RCC 7860 (cell line): ENCODE measurements at places on chromosomes 3 and 15.

- DNase-seq, result no peak
These were observed 2.8 kb upstream of the GNAI2 start for GRCh38 chr3:50233176-50233575.

DNA sequence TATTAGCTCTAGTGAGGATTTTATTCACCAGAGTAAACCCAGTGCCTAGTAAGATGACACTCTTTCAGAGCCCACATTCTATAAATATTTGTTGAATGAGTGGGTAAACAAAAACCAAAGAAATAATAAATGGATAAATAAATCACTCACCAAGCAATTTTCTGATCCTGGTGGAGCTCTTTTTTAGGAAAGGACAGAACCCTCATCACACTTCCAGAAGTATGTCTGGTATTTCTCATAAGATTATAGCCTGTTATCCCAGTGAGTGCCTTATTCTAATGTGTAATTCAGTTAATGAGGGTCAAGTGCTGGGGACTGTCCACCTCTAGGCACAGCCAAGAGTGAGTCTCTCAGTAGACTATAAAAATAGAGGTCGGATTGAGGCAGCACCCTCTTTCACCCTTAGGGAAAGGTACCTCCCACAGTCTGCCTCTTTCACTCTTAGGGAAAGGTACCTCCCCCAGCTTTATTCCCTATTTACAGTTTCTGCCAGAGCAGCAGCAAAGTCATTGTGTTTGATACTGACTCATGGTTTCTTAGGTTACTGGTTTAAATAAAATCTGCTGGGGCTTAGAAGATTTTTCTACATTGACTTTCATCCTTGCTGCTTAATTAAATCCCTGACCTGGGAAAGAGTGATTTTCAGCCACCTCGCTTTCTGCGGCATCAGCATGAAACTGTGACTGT is 145.0 kb downstream of the STAC start:
- peak; percentile 45 for DNase-seq

GRCh38 chr3:60920519-60920918 is 330.7 kb downstream of the FHIT start:
- no peak for DNase-seq

DNA sequence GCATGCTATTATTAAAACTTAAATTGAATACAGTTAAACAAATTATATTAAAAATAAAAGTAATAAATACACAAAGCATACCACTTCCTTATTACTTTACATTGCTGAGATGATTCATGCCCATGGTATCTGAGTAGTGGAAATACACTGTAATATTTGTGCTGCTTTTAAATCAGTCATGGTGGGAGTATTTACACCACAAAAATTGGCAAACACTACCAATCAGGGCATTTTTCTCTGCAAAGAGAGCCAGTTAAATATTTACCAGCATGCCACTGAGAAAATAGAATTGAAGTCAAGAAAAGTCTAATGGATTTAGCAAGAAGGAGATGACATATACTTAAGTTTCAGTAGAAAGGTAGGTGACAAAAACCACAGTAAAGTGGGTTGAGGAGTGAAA is 19.6 kb downstream of the PPARG start:
- DNase-seq, result peak; percentile 91

- DNase-seq, result no peak
These were observed 14.0 kb downstream of the TRIM71 start for GRCh38 chr3:32831791-32832190.

DNA sequence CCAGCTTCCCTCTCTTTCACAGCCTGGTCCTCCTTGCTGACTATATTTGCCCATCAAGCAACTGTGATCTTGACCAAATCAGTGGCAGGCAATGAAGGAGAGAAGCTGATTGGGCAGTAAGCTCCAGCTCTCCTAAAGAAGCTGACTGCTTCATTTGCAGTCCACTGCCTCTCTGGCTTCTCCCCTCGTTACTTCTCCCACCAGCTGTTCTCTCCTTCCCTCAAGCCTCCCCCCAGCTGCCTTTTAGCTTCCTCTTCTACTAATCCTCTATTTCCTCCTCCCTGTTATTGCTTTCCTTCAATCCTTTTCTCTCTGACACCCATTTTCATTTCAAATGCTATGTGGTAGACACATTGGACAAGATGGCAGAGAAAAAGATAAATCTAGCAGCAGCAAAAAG is 474.7 kb upstream of the UBE2E2 start:
- DNase-seq, result no peak

DNA sequence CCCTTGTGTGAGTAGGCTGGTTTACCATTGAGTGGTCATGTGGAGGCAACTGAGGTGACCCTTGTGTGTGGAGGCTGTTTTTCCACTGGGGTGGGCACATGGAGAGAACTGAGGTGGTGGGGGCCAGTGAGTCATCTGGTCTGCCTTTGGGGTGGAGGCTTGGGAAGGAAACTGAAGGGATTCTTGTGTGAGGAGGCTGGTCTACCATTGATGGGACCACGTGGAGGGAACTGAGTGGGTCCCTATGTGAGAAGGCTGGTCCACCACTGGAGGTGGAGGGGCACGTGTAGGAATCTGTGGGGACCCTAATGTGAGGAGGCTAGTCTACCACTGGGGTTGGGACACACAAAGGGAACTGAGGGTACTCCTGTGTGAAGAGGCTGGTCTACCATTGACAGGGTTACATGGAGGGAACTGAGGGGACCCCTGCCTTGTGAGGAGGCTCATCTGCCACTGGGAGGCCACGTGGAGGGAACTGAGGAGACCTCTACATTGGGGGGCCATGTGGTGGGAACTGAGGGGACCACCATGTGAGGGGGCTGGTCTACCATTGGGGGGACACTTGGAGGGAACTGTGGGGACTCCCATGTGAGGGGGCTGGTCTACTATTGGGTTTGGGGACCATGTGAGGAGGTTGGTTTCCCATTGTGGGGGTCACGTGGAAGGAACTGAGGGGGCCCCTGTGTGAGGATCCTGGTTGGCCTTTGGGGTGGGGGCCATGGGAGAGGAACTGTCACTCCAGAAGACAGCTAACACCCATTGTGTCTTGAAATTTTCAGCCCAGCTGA is 164.5 kb downstream of the WNT7A start:
- DNase-seq, result no peak

- DNase-seq, result no peak
These were observed 4.1 kb downstream of the UBE2E1 start for GRCh38 chr3:23809840-23810342.

- DNase-seq, result no peak
These were observed at the start of gene CHRNA3 for GRCh38 chr15:78620527-78621421. Gene CHRNA3, minus strand, starts transcription at chr15:78620996. Its CDS starts 202 bp downstream, at chr15:78620794.

DNA sequence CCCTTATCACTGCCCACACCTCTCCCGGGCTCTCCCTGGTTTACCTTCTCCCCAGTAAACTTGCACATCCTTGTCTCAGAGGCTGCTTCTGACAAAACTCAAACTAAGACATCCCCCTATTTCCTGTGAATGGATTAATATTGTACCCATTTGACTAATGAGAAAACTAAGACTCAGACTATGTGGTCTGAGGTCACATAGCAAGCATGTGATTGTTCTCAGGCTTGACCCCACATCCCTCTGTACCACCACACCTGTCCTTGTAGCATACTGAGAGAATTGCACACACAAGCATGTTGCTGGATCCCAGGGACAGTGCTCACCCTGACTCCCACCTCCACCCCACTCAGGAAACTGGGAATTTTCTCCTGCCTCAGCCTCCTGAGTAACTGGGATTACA is 90.7 kb upstream of the HES1 start:
- DNase-seq, result peak; percentile 22

DNA sequence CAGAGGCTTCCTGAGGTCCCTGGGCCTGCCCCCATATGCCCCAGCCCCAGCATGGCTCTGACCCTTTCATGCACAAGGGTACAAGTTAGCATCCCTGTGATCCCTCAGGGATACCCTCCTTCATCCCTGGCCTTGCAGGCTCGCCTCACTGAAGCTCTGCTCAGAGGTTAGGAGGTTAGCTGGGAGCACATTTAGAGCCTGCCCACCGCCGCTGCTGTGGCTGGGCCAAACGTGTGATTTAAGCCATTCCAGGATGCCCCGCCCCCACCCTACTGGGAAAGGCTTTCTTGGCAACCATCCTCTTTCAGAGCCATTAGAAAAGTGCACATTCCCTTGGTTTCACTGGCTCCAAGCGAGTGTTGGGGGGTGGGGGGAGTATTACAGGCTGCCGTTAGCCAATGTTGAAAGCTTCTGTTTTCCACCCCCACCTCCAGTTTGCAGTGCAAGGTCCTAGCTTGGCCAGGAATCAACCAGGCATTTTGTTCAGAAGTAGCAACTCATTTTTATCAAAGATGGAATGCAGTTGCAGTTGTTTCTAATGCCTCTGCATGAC is 6.3 kb upstream of the HES1 start:
- DNase-seq, result no peak

DNA sequence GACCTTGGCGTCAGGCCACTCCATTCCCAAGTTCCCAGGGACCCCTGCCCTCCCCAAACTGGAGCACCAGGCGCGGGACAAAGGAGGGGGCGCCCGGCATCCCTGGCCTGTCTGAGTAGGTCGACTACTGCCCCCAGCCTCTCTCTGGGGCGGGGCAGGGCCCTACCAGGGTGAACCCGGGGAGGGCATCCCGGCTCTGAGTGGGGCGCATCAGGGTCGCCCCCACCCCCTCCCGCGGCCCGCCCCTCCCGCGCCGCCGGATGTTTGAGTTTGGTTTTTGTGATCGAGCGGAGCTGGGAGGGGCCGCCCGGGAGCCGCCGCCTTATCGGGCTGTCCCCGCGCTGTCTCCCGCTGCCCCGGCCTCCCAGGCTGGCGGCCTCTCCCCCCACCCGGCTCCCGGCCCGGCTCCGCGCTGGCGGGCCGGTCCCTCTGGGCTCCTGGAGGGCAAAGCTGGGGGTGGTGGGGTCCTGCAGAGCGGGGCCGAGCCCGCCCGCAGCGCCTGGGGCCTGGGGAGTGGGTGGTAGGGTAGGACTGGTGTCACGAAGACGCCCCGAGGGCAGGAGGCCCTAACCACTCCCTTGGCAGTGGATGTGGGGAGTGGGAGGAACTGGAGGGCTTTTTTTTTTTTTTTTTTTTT is 47.2 kb upstream of the SMAD6 start:
- no peak for DNase-seq

- no peak for DNase-seq
These were observed 56.5 kb downstream of the TMEM266 start for GRCh38 chr15:76116138-76116885.

DNA sequence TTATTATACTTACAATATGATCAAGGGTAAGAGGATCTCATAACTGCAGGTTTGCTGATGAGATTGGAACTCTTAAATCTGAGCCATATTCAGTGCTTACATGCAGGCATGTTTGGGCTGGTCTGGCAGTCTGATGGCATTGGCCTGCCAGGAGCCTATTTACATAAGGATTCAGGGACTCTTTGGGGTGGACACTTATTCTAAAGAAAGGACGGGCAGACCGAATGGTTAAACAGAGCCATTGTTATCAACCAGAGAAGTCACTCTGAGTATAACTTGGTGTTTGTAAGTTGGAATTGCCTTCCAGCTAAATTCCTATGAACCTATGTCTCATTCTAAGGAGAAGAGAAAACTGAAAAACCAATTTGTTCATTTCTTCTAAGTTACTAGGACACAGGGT is 932.8 kb downstream of the IGSF11 start:
- DNase-seq, result no peak

GRCh38 chr3:159857840-159858239 is 130.8 kb upstream of the IL12A start:
- no peak for DNase-seq

DNA sequence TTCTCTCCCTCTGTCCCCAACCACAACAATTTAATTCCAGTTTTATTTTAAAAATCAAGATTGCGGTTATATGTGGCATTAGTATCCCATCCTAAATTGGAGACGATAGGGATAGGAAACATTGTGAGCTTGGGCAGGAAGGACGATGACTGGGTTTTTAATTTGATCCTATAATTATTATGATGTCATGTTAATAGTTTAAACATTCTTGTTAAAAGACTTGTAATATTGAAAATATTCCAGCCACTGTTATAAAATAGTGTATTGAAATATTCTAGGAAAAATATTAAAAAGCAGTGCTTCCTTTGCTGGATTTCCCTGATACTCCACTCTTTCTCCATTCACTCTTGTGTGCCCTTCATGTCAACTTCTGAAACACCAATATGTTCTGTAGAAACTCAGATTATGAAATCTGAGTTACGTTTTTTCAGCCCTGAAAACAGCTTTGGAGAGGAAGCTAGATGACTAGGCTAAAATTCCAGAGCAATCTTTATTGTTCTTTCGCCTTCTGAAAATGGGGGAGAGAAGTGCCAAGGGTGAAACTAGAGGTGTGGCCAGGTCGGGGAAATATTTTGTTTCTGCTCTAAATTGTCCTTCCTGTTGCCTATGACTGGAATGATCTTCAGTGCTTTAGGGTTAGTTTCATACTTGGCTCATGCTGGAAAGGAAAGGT is 46.1 kb upstream of the MAP3K13 start:
- peak; percentile 47 for DNase-seq

DNA sequence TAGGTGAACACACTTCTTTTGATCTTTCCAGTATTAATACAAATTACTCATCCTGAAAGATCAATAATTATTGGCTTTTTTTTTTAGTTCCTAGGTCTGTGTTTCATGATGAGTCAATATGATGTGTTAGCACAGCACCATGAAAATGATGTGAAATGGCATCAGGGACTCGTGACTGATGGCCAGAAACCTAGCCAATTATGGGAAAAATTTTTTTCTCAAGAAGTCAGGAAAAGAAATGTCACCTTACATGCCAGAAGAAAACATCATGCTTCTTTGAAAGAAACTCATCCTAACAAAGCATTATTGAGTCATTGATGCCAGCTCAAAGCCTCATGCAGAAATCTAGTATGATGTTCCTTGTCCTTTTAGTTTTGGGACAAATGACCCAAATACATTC is 468.3 kb upstream of the CBLB start:
- peak; percentile 17 for DNase-seq

- DNase-seq, result no peak
These were observed 139.8 kb downstream of the BBX start for GRCh38 chr3:107662586-107662985.

DNA sequence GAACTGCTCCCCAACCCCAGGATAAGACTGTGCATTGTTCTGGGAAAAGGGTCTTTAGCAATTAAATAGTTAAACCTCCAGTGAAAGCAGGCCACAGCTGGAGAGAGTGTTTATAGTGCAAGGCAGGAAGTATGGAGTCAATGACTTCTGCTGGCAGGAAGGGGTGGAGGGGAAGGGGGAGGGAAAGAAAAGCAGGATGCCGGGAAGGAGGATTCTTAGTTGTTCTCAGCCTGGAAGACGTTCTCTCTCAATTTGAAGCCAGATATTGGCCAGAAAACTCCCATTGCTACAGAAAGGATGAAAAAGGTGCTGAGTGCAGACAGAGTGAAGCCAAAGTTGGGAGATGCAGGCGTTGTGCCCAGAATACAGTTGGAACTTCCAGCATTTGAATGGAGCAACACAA is 35.7 kb upstream of the ACTL6A start:
- no peak for DNase-seq

GRCh38 chr3:124843506-124844177 is 43.5 kb downstream of the ITGB5 start:
- DNase-seq, result no peak
